Stimulated activated CD4-positive, alpha-beta T cell treated with anti-CD3 and anti-CD28 coated beads, Interleukin-4, amount 100 ng/mL, for 24 hours (primary cell): ENCODE measurements at places on chromosomes 1 and 21.
A peak's percentile ranks its signal among the peaks of the same experiment; 100 is the strongest.

DNA sequence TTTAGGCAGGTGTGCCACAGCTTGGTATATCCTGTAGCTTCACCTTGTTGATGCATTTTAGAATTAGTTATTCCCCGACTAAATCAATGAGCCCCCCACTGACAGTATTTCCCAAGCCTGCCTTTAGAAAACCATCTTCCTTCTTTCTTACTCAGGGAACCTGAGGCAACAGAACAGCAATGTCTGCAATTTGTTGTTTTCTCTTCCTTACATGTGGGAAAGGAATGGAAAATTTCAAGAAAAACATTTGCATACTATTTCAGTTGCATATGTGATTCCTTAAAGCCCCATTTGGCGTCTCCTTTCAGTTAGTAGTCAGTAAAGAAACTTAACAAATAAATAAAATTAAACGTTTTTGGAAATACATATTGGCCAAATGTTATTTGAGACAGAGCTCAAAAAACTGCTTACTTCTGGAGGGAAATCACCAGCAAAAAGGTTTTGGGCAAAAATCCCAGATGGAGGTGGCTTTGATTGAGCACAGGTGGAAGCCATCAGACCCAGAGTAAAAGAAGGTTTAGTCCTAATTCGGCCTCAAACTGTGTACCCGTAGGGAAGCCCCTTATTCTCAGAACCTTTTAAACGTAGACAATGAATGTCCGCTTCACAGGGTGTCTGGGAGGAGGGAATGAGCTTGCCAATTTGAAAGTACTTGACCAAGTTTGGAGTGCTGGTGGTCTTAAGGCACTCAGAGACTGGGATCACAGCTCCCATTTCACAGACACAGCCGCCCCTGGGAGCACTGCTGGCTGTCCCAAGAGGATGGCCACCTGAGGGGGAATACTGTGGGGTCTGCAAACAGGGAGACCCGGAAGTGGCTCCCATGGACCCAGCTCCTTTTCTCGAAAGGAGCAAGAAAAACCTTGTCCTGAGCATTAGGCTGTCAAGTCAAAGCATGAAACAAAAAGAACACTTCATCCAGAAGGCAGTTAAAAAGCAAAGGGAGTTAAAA lies 9.4 kb downstream of the LHX4 start:
- no peak for DNase-seq

DNA sequence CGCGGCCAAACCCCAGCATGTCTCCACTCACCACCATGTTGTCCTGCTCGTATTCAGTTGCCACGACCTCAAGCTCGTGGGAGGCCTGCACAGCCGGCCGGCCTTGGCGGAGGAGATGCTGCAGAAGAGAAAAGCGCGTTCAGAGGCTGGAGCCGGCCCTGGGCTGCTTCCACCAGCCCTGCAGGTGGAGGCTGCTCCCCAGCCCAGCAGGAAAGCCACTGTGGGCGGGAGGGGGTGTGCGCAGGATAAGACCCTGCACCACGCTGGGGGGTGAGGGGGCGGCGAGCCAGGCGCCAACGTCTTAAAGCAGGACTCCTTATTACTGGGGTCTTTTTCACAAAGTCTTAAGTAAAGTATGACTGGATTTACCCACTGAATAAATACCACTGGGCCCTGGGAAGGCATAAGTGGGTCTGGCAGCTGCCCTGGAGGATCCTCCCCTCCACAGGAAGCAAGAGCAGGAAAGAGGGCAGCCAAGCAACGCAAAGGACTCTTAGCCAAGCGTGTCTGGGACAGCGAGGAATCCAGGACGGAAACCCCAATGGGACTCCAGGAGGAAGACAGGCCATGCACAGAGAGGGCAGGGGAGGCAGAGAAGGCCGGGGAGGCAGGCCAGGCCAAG lies 104.8 kb downstream of the NPHP4 start:
- no peak for DNase-seq

DNA sequence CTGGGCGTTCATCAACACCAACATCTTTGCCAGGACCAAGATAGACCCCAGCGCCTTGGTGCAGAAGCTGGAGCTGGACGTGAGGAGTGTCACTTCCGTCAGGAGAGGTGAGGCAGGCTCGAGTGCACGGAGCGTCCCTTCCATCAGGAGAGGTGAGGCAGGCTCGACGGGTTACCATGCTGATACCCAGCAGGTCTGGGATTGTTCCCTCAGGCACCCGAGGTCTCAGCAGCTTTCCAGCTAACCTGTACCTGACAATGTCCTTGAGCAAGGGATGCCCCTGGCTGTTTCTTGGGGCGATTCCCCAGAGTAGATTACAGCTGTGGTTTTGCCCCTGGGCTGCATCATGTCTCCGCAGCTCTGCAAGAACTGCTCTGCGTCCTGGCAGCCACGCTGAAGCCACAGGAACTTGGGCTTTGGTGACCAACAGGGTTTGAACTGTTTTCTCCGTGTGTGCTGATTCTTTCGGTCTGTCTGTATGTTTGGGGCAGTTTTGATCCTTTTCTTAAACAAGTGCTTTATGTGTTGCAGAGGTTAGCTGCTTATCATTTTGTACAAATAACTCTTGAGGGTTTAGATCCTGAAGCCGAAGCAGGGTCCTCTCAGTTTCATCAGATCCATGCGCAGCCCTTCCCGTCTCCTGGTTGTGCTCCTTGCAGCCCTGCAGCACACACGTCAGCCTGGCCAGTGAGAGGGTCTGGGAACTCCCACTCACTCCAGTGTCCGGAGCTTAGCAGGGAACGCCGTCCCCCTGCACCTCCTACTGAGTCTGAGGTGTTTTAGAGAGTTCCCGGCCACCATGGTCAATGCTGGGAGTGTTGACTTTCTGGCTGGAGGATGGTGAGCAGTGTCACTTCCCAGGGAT lies 4.1 kb downstream of the SLX9 start:
- no peak for DNase-seq

DNA sequence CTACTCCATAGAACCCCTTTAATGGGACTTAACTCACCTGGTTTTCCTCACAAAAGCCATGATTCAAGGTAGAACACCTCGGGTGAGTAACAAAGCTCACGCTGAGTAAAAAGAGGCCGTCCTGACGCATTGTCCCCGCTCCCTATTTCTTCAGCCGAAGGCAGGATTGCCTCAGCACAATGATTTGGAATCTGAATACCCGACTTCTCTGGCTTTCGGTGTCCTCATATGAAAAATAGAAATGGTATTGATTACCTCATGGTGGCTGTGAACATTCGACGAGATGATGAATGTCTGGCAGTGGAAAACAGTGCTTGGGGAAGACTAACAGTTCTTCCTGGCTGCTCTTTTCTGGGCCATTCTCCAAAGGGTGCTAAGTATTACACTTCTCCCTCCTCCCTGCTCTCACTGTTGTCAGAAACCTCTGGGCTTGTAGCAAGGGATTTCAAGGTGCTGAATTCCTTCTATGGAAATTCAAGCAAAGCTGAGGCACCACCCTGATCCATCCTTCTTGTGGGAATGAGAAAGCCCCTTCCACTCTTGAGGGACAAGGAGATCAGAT lies 148.3 kb downstream of the C1orf94 start:
- DNase-seq: no peak

DNA sequence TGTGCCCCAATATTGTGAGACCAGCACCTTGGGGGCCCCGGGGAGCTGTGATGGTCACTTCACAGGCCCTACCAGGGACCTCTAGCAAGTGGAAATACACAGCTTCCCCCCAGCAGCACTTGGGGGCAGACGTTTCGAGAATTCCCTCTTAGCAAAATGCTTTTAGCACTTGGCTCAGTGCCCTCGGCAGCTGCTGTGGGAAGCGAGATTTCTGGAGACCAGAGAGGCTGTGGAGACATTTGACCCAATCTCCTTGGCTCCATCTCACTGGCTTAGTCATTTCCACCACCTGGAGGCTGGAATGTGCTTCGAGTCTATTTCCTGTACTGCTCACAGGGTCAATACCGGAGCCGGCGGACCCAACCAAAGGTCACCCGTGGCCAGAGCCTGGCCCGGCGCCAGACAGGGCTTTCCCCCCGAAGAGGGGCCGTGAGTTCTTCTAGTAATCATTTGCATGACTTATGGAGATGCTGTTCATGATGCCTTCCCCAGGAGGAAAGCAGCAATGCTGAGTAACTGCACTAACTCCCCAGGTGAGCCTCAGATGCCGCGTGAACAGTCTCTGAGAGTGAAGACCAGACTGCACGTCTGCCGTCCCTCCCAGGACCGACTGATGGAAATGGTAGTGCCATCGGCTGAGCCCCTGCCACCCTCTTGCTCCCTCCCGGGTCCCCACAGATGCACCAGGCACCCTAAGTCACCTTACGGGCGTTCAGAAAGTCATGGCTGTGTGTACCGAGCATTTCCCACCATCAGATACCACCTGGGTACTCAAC lies 4.4 kb upstream of the C2CD2 start:
- no peak for DNase-seq

GRCh38 chr1:176193023-176193422 lies 14.1 kb downstream of the COP1 start:
- DNase-seq: no peak

DNA sequence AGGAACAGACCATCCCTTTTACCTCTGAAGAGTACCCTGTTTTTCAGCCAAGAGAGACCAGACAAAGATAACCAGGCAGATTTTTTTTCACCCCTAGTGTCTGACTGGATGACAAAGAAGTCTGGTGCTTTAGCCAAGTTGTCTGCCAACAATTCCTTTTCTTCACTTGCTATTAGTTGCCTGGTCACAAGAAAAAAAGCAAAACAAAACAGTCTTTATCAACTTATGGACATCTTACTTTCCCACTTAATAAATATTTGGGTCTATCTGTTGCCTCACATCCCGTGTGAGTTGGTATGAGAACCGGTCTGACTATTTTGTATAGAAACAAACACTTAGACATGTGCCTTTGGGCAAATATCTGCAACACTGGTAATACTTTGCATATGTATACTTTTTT lies 662.9 kb downstream of the PLPP3 start:
- DNase-seq: no peak

GRCh38 chr1:76951153-76951552 lies 83.9 kb downstream of the ST6GALNAC5 start:
- no peak for DNase-seq

- no peak for DNase-seq
Observed at GRCh38 chr1:157289424-157290105, 151.4 kb upstream of the ETV3 start.

- DNase-seq: no peak
Observed at GRCh38 chr21:44958471-44959191, 18.8 kb downstream of the SLX9 start.

DNA sequence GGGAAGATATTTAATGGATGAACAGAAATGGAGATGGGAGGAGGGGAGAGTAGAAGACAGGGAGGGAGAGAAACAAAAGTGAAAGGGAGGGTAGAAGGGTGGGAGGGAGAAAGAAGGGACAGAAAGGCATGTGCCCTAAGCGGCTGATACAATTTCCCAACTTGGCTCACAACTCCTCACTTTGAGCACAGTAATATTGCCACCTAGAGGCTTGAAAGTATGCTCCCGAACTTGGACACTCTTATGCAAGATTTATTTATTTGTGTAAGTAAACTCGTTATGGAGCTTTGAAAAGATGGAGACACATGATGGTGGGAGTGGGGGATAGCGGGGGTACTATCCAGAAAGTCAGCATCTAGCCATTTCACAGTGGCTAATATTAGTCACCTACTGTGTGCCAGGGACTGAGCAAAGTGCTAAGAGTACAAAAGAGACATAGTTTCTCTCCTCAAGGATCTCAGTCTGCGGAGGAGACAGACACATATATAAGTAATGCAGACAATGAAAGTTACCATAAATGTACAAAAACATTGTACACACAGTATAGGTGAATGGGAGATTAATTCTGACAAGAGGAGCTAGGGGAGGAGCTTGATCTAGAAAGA lies 189.7 kb downstream of the SEC16B start:
- no peak for DNase-seq

- no peak for DNase-seq
Observed at GRCh38 chr1:83064589-83065242, 934.2 kb downstream of the TTLL7 start.

GRCh38 chr1:115262886-115263285 lies 75.2 kb downstream of the NGF start:
- DNase-seq: no peak

DNA sequence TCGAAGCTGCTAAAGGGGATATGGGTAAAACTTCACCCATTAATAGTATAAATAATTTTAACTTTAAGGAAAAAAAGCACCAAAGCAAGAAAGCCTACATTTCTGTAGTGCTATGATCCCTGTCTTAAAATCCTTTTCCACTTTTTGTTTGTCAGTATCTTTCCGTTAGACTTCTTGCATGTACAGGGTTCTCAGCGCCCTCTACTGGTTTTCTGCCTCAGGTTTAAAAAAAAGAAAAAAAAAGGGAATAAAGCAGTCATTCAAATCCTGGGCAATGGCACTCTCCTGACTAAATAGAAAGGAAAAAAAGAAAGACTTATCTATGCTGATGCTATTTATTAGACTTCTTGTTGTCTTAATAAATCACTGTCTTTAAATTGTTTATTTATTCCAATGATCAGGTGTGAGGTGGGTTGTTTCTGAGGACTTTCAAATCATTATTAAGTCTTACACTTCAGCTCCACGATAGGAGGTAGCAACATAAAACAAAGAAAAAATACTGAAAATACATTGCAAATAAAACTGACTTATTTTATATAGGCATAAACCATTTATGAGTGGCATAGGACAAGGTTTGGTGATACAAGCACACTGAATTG lies 475.4 kb upstream of the NR5A2 start:
- DNase-seq: peak; percentile 28

DNA sequence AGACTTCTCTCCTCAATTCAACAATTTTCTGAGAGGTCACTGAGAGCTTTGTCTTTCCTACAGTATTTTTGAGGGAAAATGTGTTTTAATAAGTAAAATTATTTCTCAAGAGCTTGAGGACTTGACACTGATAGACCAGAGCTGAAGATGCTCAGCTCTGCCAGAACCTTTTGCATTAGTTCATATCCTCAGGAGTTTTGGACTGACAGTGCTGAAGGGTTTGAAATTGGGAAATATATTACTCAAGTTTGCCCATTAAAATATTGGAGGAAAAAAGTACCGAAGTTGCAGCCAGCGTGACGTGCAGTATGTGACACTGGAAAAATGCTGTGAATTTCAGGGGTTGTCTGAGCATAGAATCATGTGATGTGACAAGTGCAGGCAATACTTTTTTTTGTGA lies 346.6 kb upstream of the DPYD start:
- no peak for DNase-seq

DNA sequence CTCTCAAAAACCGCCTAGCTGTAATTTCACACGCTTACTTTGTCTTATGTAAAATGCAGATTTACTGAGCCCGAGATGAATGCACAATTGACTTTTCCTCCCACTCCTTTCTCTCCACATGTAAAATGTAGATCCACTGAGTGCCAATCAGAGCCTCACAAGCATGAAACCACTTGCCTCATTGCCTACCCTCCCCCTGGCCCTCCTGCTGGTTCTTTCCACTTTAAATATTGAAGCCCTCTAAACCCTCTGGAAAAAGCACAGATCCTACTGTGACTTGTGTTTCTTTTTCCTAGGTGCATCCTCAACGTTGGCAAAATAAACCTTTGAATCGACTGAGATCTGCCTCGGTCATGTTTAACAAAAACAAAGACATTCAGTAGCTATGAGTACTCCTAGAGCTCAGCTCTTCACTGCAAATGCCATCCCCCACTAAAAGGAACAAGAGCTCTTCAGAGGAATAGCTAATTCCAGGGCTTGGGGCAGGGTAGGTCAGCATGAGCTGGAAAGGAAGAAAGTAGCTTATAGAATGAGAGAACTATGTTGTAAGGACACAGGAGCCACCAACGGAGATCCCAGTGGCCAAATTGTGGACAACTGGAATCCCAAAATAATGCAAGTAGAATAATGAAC lies 365.5 kb upstream of the RUNX1 start:
- no peak for DNase-seq

- DNase-seq: no peak
Observed at GRCh38 chr1:234613128-234613875, 3.3 kb upstream of the IRF2BP2 start.
